ENCODE measurements at places on chromosomes 3 and 15.

DNA sequence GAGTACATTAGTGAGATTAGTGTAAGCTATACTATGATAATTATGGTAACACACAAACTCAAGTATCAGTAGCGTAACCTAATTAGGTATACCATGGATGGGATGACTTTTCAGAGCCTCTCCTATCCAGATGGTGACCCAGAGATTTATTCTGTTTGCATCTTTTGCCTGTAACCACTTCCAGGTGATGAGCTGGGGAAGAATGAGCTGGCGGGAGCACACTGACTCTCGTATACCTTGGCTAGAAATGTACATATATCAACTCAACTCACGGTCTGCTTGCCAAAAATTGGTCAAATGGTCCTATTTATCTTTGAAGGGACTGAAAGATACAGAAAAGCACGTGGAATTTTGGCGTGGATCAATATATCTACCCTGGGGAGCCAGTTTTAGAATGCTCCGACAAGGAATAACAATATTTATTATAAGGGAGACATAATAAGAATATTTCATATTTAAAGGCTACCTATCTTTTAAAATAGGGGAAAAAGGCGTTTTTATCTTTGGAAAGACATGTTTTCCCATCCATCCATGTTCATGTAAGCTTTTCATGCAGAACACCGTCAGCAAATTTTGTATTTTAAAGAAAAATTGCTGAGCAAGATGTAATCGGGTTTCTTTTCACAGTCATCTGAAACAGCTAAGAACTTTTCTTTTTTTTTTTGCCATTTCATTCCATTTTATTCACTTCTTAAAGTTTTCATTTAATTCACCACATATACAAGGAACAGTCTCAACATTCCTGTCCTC is 502.6 kb upstream of the CBLB start:
- DNase-seq: no peak

DNA sequence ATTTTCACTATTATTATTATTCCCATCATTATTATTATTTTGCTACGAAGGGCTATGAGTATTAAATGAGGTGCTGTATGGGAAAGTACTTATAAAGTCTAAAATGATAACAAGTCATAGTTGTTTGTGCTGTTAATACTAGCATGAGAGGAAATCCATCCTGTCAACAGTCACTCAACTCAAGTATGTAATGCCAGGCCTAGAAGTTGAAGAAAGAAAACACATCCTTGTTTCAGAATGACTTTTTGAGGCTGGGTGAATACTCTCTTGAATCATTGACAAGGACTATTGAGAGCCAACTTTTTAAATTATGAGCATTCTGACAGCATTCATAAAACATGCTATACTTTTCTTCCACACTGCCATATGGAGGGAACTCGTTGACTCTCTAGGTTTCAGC is 60.9 kb upstream of the ATP13A5 start:
- no peak for DNase-seq

DNA sequence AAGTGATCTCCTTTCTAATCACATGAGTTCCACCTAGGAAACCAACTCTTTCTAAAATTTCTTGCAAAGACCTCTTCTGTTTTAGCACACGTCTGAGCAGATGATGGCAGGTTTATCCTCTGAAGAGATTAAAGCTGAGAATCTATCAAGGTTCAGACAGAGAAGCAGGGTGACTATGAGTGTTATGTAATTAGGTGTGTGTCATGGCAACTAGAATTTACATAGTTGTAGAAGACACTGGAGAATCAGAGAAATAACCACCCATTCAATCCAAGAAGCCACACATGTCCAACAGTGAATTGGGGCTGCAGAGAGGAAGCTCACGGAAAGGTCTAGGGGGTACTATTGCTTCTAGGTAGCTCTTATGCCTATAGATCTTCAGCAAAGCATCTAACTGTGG is 600.5 kb downstream of the PYDC2 start:
- DNase-seq: no peak

DNA sequence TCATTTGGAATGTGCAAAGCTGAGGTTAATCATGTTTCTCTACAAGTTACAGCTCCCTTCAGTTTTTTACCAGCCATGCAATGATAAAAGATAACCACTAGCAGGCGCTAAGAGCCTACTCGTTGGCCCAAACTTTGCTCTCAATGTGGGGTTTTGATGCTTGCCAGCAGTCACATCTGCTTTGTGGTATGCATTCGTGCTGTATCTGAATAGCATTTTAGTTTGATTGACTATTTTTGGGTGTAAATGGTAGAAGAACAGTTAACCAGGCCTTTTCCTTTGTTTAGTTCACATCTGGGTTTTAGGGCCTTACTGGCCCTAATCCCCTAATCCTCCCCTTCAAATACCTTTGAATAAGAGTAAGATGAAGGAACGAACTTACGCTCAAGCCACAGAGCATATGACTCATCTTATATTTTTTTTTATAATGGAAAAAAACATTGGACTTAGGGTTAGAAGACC is 4.4 kb upstream of the CLDN11 start:
- peak; percentile 65 for DNase-seq

- no peak for DNase-seq
These were observed 240.3 kb downstream of the FGF12 start for GRCh38 chr3:192487033-192487432.

- no peak for DNase-seq
These were observed 141.9 kb downstream of the P3H2 start for GRCh38 chr3:189978753-189979152.

- DNase-seq: no peak
These were observed 112.5 kb downstream of the SRGAP3 start for GRCh38 chr3:9136746-9137465.

- DNase-seq: no peak
These were observed 203.0 kb downstream of the ABHD5 start for GRCh38 chr3:43893727-43894126.

DNA sequence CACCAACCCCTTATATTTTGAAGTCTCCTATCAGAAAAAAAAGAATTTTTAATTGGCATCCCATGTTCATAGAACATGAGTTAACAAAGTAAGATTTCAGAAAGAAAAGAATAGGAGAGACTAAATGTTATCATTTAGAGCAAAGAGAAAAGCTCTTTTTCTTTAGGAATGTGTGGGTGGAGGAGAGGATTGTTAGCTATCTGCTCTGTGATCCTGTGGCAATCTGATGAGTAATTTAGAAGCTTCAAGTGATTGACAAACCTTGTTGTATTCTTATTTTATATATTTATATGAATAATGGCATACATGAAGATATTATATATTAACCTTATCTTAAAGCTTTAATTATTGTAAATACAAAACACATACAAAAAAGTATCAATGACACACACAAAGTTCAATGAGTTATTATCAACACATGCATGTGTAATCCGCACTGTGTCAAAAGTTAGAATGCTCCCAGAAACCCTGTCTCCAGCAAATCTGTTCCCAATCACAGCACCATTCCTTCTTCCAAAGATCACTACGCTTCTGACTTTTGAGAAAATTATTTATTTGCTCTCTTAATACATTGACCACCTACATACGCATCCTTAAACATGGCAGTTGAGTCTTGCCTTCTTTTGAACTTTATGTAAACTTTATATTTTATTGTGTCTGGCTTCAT is 907.4 kb downstream of the MCTP2 start:
- no peak for DNase-seq

GRCh38 chr3:13265016-13265415 is 155.1 kb downstream of the NUP210 start:
- DNase-seq: no peak

DNA sequence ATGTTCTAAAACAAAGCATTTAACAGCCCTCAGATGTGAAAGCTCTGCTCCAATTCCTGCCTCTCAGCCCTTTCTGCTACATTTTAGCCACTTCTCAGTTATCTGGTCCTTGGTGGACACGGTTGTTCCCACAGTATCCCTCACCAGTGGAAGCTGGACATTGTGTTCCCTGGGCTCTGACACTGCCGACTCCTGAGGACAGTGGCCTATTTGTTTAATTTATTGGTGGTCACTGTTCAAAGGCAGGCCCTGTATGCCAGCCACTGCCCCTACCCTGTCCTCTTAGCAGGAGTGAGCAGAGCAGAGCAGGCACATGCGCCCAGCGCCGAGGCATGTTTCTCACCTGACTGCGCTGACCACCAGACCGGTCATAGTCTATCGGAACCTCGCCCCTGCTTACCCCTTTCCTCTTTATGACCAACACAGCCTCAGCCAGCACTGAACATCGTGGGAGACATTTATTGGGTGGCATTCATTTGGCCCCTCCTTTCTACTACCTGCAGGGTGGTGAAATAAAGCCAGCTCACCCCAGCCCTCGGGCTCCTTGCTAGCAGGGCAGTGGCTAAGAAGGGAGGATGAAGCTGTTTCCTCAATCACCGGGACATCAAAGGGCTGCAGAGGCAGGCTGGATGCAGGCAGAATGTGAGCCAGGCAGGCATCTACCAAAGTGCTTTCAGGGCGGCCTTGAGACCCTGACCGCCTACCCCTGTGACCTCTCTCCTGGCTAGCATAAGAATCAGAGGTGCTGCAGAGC is 54.3 kb upstream of the HACD2 start:
- DNase-seq: no peak

DNA sequence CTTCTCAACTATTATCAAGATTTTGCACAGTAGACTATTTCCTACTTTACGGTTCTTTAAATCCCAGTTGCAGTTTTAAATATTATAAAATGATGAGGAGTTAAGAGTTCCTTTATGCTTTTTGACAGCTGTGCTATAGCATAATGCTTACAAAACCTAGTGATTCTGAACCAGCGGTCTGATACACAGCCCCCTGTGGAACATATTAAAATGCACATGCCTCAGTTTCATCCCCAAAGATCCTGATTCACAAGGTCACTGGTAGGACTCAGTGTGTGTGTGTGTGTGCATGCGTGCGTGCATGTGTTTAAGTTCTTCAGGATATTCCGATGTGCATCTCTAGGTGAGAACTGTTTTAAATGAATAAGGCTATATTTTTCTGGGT is 330.1 kb upstream of the TPM1 start:
- no peak for DNase-seq

DNA sequence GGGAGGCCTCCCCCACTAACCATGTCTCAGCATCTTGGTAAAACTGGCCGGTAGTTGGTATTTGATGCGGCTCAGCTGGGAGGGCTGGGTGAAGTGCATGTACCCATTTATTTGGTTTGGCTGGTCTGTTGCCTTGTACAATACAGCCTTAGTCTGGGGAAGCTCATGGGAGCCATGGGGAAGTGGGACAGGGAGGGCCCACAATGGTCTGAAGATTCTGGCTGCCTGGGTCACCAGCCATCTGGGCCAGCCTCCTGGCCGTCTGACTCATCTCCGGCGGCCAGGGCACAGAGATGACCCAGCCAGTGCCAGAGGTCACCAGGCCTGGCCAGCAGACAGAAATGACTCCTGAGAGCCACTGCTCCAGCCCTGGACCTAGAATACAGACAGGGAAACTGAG is 51.6 kb upstream of the SMAD6 start:
- no peak for DNase-seq

GRCh38 chr3:68515237-68515636 is 417.1 kb downstream of the TAFA4 start:
- no peak for DNase-seq

DNA sequence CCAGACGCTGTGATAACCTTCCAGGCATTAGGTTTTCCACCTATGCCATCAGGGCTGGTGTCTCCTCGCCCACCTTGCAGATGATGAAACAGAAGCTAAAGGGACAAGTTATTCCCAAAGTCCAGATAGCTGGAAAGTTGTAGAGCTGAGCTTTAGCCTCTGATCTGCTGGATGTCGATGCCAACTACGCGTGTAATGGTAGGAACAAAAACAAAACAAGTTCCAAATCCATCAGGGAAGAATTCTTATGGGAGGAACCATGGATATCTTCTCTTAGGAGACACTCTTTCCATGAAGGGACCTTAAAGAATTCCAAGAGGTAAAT is 28.1 kb upstream of the RHO start:
- DNase-seq: no peak
